ENCODE measurements at places on chromosomes 1 and 21.
A peak's percentile ranks its signal among the peaks of the same experiment; 100 is the strongest.

DNA sequence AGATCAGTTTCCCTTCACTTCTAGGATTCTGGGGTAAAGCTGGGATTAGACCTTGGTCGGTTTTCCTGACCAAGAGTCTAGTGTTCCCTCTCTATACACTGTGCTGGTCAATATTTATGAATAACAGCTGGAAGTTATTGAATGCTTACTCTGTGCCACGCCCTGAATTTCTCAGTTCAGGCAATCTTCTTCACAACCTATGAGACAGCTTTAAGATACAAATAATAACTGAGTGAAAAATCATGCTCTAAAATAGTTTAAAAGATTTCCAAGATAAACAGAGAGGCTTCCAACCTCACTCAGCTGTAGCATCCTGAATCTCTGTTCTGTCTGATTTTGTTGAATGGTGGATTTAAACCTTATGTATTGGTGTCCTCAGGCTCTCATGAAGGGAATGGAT lies 72.2 kb downstream of the GNG12 start:
- no peak for DNase-seq

GRCh38 chr1:203342192-203342940 lies 8.6 kb downstream of the FMOD start:
- DNase-seq, result peak; percentile 92

DNA sequence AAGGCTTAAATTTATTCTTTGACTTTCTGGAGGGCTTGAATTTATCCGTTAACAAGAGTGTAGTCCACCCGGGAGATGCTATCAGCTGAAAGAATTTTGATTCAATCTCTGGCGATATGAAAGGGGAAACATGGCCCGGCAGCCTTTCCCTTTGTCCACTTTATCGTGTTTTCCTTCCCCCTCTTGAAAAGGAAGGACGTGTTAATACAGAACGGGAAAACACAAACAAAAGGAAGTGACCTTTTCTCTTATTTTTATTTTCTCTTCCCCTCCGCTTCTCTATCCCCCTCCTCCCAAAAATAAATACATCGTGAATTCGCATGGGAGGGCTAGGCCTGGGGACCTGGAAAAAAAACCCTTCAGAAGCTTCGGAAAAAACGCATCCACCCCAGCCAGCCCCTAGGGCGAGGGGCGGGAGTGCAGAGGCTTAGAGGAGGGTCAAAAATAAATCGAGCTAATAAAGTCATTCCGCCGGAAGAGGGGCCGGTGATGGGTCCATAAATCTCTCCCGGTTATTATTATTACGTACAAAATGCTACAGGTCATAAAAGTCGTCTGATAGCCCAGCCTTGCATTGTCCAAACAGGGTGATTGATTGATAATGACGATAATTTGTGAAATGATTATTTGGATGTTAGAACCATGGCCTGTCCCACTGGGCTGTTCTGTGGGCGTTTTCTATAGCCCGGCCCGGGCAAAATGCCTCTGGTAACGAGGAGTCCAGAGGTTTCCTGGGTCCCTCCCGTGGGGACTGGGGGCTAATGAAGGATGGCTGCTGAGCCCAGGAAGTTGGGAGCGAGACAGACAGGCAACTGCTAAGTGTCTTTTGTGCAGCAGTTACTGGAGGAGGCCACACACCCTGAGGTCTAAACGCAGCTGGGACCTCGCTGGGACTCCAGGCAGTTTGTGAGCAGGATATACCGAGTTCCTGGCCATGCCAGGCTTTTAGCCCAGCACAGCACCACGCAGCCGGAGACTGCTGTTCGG lies 179.4 kb downstream of the PRDM16 start:
- no peak for DNase-seq

- DNase-seq, result peak; percentile 82
Measured at GRCh38 chr1:183655562-183656075, 2.5 kb upstream of the APOBEC4 start.

DNA sequence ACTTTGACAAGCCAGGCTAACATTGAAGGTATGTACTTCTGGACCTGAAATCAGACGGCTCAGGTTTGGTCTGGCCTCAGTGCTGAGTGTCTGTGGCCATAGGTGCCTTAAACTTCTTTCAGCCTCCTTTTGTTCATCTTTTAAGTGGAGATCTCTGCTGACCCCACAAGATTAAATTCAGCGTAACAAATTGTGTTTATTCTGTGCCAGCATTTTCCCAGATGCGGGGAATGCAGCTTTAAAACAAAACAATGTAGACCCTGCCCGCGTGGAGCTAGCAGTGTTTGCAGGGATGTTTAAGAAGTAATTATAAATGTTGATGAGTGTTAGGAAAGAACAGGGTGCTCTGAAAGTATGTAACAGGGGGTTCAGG lies 923 bp downstream of the CAP1 start:
- DNase-seq, result no peak

- DNase-seq, result no peak
Measured at GRCh38 chr1:26787381-26787705, 407 bp upstream of the PIGV start.

GRCh38 chr1:116558571-116558970 lies 12.3 kb downstream of the CD58 start:
- DNase-seq, result no peak

DNA sequence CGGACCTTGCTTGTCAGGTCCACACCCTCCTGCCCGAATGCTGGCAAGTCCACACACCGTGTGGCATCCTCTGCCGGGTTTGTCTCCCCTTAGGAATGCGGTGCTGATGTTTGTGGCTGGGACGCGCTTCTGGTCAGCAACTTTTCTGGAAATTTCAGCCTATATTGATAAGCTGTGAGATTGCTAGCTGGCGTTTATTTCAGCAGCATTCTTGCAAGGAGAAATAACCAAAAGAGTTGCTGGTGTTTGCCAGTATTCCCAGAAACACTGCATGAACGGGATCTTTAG lies 601 bp downstream of the CEPT1 start:
- no peak for DNase-seq

GRCh38 chr1:232992227-232992626 lies 41.8 kb downstream of the NTPCR start:
- no peak for DNase-seq

DNA sequence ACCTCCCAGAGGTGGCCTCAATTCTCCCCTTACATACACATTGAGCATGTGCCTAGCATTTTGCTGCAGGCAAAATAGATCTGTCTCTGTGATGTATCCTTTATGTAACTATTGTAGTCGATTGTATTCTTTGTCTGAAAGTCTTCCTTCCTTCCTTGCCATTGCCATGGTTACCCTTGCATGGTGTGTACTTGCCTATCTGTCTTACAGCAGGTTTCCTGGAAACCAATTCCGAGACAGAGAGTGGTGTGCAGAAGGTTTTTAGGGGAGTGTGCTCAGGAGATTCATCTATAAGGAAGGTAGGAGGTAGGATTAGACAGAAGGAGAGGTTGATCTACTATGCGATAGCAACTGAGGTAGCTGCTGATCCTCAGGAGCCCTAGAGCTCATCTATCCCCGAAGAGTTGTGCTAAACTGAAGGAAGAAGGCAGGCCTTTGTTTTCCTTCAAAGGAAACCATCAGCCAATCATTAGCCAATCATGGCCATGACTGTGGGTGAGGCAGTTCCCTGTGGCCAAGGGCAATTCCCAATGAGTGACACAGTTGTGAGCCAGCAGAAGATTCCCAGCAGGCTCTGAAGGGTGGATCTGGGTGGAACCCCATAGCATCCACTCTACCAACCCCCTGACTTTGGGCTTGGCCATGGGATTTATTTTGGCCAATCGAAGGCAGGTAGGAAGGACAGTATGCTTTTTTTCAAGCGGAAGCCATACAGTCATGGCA lies 15.0 kb downstream of the CITED4 start:
- DNase-seq, result no peak

- DNase-seq, result no peak
Measured at GRCh38 chr1:113983391-113983790, 4.1 kb downstream of the OLFML3 start.

DNA sequence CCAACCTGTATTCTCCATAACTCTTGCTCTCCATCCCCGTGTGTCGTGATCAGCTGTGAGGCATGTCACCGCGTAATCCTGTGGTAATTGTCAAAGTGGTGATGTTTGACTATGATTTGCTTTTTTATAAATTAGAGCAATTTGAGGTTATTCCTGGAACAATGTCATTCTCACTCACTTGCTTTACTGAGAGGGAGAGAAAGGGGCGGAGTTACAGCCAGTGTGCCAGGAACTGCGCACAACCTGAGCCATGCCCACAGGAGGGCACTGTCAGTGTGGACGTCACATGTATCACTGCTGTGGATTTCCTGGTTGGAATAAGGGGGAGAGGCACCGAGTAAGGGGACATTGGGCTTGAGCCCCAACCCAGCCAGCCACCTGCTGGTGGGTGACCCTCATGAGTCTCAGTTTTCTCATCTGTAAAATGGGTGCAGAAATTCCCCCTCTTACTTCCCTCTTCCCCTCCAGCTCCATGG lies 6.9 kb downstream of the ADGRB2 start:
- DNase-seq, result no peak

DNA sequence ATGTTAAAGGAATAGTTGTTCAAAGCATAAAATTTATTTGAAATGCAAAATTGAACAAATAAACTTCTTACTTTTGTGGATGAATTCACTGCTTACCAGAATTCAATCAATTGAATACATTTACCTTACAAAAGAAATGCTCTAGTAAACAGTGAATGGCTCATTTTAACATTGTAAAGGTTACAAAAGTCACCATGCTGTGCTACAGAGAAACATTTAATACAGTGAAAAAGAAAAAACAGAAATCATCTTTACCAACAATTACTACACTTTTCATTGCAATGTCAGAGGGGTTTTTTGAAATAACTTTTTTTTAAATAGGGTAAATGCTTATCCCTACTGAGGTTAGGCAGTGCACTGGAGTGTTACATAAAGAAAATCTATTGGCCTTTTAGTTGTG lies 853.0 kb downstream of the NCAM2 start:
- DNase-seq, result no peak

GRCh38 chr1:110798691-110799256 lies 74.2 kb upstream of the CD53 start:
- no peak for DNase-seq

GRCh38 chr1:116033322-116033721 lies 57.0 kb downstream of the SLC22A15 start:
- DNase-seq, result no peak

DNA sequence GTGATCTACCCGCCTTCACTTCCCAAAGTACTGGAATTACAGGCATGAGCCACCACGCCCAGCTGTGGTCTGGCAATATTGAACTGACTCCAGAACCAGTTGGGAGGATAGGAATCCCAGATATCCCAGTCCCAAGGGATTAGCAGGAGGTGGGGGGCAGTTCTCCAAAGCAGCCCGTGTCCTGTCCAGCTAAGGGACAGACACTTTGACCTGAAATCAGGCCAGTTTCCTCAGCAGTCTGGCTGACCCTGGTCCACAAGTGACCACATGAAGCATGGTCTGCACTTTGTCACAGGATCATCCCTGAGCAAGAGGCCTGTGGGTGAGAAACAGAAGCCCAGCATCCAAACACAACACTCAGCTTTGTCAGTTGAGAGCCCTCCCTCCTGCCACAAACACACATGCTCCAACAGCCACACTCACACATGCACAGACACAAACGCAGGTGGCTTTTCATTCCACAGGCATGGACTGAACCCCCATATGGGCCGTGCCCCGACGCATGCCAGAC lies 2.7 kb upstream of the FDPS start:
- no peak for DNase-seq

GRCh38 chr1:84862810-84863251 lies 30.2 kb downstream of the LPAR3 start:
- no peak for DNase-seq

GRCh38 chr1:45608175-45609156 lies 15.4 kb downstream of the CCDC17 start:
- no peak for DNase-seq

- no peak for DNase-seq
Measured at GRCh38 chr1:39776886-39777285, 5.7 kb upstream of the OXCT2 start.

- DNase-seq, result no peak
Measured at GRCh38 chr1:214850432-214851050, 232.0 kb upstream of the KCNK2 start.

DNA sequence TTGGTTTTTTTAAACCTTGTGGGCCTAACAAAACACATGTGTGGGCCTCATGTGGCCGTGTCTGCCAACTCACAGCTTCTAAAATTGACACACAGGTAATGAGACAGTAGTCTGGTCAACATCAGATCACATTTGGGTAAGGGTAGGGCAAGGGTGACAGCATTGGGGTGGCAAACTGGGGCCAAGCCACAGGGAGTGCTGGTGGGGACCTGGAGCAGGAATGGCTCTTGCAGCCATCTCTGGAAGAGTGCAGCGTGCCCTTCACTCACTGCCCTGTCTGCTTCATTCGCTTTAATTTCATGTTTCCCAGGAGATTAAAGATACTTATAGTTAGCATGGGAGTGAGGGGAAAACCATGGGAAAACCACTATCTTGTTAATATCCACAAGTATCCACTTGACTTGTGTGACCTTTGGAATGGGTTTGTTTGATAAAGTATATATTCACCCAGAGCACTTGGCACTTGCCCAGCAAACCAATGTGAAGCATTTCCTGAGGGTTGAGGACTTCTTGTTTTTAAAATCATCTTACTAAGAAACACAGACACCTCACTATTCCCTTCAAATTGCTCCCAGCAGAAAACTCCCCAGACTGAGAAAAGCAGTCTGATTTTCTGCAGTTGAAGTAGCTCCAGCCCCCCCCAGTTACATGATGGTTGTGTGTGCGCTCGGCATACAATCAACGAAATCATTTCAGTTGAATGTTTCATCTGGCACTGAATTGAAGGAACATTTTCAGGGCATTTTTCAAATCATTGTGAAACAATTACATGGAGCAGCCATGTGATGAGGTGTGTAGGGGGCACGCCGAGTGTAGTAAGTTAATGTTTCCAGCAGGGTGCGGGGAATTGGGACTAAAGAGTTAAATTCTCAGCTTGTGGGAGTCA lies 175.7 kb downstream of the VPS13D start:
- DNase-seq, result peak; percentile 43

DNA sequence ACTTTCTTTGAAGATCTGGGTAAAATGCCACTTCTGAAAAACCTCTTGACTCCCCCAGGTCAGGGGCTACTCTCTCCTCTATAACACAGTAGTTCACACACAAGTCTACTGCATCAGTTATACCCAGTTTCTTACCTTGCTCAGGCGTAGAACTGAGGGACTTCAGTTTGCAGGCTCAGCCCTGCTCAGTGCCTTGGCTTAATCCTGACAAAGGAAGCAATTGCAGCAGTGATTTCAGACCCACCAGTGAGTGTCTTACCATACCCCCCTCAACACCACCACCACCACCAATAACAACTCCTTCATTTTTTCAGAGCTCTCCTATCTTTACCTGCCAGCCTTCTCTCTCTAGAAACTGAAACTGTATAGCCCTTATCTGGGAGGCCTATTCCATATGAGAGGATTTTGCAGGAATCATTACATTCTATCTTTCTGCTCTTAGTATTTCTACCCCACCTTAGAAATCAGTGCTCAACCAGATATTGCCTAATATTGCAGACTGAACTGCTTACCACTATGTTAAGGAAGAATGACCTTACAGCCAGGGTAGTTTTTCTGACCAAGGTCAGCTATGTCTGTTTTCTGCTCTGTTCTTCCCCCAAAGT lies 105.5 kb upstream of the S1PR1 start:
- DNase-seq, result no peak

Data from H7 (cell line).